ENCODE measurements at places on chromosomes 5 and 9.

DNA sequence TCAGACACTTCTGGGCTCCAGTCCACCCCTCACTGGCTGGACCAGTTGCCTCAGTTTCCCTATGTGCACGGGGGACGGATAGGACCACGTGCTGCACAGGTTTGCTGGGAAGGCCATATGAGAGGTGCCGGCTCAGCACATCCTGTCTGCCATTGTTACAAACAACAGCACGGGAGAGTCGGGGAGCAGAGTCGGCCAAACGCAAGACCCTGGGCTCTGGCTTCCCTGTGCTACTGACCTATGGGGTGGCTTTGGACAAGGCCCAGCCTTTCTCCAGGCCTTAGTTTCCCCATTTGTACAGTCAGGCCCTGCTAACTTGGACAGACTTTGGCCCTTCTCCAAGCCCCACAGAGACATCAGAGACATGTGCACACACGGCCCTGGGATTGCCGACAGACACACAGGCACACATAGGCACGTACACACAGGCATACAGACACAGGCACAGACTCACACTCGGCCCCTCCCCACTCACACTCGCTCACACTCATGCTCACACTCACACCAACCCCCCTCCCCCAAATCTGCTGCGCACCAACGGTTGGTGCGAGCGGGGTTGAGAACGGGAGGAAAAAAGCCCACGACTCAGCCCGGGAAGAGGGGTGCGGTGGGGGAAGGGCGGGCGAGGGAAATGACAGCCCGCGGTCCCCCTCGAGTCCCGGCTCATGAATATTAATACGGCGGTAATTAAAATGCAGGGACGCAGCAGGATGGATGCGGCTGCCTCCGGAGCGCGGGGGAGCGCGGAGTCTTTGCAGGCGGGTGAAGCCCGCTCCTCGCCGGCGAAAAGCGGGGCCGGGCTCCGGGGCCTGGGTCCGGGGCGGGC is 133.0 kb downstream of the C9orf50 start:
- peak; percentile 55 for DNase-seq

DNA sequence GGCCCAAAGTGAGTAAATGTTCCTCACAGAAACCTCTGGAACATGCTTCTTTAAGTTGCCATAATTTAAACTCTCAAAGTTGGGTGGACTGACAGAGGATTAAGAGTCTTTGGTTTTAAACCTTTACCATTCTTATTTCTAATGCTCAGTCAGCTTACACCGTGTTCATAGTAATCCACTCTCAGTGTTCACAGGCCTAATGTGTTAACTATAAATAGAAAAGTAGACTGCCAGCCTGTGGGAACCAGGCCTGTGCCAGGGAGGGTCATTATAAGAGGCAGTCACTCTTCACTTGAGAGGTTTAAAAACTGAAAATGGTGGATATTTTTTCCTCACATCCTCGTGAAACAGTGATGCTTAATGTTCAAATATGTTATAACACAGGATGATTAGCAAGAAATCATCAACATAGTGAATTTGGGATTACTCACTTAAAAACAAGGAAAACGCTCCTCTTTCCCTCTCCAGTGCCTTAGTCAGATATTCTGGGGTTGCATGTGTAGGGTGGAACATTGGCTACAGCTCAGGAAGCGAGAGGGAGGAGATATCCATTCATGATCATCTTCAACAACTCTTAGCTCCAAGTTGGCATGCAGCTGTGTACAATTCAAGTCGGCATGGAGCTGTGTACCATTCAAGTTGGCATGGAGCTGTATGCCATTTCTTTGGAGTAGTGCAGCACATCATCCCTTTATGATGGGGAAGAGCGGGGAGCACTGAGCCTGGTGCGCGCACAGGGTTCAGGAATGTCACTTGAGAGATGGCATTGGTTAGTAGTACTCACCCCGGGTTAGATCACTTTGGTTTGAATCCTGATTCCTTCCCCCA is 65.8 kb downstream of the KIAA1958 start:
- DNase-seq, result no peak

DNA sequence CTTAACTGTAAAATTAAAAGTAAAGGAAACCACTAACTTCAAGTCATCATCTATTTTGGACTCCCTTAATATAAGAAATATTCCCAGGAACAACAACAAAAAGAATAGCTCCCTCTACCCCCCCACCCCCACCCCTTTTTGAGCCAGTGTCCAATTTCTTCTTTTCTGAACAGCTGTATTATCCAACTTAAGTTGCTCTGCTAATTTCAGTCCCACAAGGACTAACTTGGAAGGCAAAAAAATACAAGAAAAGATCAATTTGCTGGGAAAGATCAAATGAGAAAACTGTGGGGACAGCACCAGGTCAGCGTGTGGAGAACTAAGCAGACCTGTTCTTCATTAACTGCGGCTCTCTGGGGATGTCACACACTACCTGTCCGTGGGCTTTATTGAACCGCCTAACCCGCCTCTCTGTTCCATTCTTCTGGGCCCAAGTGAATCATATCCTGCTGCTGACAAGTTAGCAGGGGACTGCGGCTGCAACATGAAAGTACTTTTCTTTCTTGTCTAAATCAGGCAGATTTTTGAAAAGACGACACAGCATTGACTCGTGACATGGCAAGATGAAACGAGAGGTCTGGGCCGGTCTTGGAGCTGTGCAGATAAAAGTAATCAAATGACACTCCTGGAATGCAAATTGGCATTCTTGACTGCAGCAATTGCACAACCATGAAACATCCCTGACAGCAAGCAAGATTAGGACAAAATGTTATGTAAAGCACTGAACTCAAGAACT is 2.7 kb downstream of the BNC2 start:
- DNase-seq, result no peak

- DNase-seq, result no peak
These were observed 576.7 kb upstream of the ACO1 start for GRCh38 chr9:31807574-31808256.

DNA sequence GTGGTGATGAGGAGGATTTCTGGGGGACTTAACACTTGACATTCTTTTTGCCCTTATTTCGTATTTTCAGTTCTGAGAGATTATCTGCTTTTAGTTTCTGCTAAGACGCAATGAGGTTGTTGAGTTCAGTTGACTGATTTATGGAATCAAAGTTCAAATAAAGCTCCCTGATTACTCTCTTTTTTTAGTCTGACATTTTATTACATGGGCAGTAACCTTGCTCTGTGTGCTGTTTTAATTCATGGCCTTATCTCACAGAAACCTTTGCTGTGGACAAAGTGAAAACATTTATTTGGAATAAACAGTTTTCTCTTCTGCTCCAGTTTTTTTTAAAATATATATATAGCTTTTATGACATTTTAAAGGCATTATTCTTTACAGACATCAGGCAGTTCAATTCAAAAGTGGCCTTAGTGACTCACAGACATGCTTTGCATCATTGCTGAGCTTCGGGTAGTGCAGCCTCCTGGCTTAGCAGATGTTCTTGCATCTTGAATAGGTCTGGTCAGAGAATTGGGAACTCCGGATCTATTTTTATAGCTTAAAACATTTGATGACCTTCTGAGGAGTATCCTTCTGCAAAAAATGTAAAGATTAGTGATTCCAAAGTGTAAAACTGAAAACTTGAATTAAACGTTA is 162.9 kb downstream of the FAM170A start:
- no peak for DNase-seq

DNA sequence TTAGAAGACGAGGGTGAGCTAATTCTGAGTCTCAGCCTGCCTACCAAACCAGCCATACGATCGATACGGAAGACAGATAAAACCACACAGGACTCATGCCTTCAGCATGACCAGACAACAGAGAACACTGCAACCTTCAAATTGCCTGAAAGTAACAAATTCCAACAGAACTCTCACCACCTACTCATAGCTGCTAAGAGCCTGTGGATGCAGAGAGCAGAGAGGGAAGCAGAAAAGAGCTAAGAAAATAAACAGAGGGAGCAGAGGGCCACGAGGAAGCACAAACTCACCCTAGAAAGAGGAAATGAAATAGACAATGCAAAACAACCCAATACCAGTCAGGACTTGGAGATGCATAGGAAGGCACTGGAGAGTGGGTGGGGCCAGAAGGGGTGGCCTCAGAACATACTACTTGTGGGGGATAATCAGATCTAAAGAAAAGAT is 86.7 kb upstream of the TAS2R1 start:
- DNase-seq, result no peak

DNA sequence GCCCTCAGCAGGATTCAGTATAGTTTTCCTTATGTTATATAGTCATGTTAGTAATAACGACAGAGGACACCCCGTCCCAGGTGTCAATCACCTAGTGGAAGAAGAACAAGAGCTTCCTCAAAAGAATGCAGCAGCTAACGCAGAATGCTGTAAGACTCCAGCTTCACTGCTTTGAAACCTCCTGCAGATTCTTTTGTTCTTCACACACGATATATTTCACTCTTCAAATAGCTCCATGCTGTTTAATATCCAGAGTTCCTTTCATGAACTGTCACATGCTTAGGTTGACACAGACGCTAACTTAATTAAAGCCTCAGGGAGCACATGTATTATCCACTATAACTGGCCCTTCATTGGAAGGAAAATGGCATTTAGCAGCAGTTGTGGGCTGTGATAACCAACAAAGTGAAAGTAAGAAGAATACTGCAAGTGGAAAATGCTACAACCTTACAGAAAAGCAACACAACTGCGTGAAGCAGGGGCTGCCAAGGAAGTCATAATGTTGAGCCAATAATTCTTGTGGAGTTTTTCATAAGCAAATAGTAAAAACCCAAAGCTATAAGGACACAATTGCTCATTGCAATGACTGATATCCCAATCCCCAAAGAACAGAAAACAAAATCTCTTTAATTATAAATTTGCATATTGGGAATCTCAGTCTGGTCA is 387.5 kb downstream of the PLK2 start:
- no peak for DNase-seq

GRCh38 chr5:151092762-151093161 is 11.9 kb upstream of the TNIP1 start:
- DNase-seq, result no peak

GRCh38 chr9:70392189-70392588 is 22.3 kb downstream of the KLF9 start:
- DNase-seq, result no peak

- no peak for DNase-seq
These were observed 12.6 kb upstream of the MUSK start for GRCh38 chr9:110655754-110656641.

DNA sequence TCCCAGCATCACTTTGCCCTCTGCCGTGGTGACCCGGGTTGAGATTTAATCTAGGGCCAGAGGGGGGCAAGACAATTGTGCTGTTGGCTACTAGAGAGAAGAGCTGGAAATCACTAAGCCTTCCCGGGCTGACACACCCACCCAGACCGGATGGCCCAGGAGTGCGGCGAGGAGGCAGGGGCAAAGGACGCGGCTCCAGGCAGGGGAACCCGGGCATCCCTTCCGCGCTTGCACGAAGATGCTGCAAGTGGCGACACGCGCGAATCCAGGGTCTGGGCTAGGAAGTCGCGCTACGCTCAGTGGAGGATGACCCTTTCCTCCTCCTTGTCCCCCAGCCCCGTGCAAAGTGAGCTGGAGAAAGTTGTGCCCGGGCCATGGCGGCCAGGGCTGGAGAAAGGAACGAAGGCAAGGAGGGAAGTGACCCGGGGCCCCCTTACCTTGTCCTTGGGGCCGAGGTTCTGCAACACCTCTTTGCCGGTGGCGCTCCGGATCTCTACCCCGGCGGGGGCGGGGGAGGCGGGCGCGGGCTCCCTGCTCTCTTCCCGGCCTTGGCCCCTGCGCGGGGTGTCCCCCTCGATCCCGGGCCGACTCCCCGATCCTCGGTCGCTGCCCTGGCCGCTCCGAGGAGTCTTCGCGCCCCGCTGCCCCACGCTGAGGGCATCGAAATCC is 693 bp downstream of the DPYSL3 start:
- no peak for DNase-seq

GRCh38 chr9:109843641-109844040 is 63.6 kb downstream of the PALM2AKAP2 start:
- DNase-seq, result no peak

Measured in activated T-cell treated with anti-CD3 and anti-CD28 coated beads for 4 hours (primary cell).